Activated CD8-positive, alpha-beta T cell treated with anti-CD3 and anti-CD28 coated beads for 36 hours (primary cell): ENCODE measurements at places on chromosomes 13 and 19. TPM values are rescaled to one million over a fixed set of nuclear protein-coding genes. Genes with fewer than 3 reads are reported as not detected.

- DNase-seq, result peak; percentile 70
- H3K4me1 ChIP-seq, result peaks cover 11% of the 10 kb centered on the region
- no peak overlapping the region for H3K27ac ChIP-seq
- H3K4me3 ChIP-seq, result no peak overlapping the region
- peaks cover 36% of the 10 kb centered on the region for H3K27me3 ChIP-seq
Observed at GRCh38 chr19:45591004-45591637, 6.5 kb upstream of the OPA3 start.

- no peaks in the 10 kb centered on the region for H3K27me3 ChIP-seq
- no peak overlapping the region for H3K4me3 ChIP-seq
- no peak for DNase-seq
- H3K36me3 ChIP-seq, result no peaks in the 10 kb centered on the region
- no peaks in the 10 kb centered on the region for H3K4me1 ChIP-seq
Observed at GRCh38 chr13:109331011-109331433, 455.4 kb downstream of the IRS2 start.

The PAN3 gene
- total RNA-seq, result 30.9 TPM

The CRB3 gene
- 0.70 TPM for total RNA-seq

The ICAM5 gene
- total RNA-seq, result 5.3 TPM

The PPM1N gene
- total RNA-seq, result 4.2 TPM

- no peak overlapping the region for H3K4me3 ChIP-seq
- H3K27ac ChIP-seq, result no peak overlapping the region
- no peaks in the 10 kb centered on the region for H3K4me1 ChIP-seq
- no peaks in the 10 kb centered on the region for H3K36me3 ChIP-seq
- no peaks in the 10 kb centered on the region for H3K27me3 ChIP-seq
Observed at GRCh38 chr13:46487748-46488147, 65.2 kb upstream of the LRCH1 start.

DNA sequence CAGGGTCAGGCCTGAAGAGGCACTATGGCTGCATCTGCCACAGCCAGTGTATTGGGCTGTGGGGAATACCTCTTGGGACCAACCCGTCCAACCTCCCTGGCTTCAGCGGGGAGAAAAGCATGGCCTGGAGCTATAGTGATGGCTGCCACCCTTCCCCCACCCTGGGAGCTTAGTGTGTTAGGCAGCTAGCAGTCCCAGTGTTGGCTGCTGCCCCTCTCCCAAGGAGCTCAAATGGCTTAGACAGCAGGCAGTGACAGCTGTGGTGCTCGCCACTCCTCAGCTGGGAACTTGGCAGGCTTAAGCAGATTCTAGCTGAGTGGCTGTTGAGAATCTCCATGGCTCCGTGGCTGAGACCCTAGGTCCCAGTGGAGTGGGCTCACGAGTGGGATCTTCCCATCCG, 19.7 kb downstream of the ACOD1 start:
- peaks cover 3% of the 10 kb centered on the region for H3K4me1 ChIP-seq
- H3K36me3 ChIP-seq, result no peaks in the 10 kb centered on the region
- peaks cover 17% of the 10 kb centered on the region for H3K27me3 ChIP-seq
- no peak overlapping the region for H3K4me3 ChIP-seq
- no peak for DNase-seq

DNA sequence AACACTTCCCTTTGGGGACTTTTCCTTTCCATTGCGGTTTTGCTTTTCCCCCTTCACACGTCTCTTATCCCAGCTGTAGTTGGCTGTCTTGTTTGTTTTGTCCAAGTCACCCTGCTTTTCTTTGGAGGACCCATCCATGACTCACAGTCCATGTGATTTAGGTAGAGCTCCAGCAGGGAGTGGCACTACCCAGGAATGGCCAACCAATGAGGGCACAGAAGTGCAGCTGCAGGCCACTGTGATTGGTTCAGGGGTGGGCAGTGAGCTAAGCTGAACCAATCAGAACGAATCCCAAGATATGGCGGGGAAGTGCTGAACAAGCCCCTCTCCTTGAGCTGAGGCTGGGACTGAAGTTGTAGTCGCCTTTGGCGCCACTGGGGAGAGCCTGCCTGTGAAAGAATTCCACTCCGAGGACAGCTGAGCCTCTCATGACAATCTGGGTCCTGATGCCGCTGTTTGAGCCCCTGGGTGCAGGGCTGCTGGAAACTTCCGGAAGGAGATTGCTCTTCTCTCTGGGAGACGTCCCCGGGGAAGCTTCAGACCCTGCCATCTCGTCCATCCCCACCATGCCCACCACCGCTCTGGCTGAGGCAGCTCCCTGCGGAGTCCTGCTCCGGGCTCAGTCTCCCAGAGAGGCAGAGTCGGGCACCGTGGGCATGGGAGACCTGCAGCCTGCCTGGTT, 62.9 kb upstream of the URI1 start:
- peaks cover 3% of the 10 kb centered on the region for H3K4me1 ChIP-seq
- H3K27ac ChIP-seq, result no peak overlapping the region
- H3K27me3 ChIP-seq, result peaks cover 8% of the 10 kb centered on the region

- no peak overlapping the region for H3K4me3 ChIP-seq
- H3K4me1 ChIP-seq, result no peaks in the 10 kb centered on the region
- no peaks in the 10 kb centered on the region for H3K27me3 ChIP-seq
- no peak overlapping the region for H3K27ac ChIP-seq
Observed at GRCh38 chr13:37277435-37278144, 172.1 kb upstream of the CSNK1A1L start.

GRCh38 chr13:70817576-70817975, 709.3 kb upstream of the KLHL1 start:
- no peak overlapping the region for H3K4me3 ChIP-seq
- no peaks in the 10 kb centered on the region for H3K36me3 ChIP-seq
- H3K27me3 ChIP-seq, result no peaks in the 10 kb centered on the region
- H3K4me1 ChIP-seq, result no peaks in the 10 kb centered on the region

The UPK1A gene
- total RNA-seq, result 2.2 TPM

The PPP1R15A gene
- 77.8 TPM for total RNA-seq

DNA sequence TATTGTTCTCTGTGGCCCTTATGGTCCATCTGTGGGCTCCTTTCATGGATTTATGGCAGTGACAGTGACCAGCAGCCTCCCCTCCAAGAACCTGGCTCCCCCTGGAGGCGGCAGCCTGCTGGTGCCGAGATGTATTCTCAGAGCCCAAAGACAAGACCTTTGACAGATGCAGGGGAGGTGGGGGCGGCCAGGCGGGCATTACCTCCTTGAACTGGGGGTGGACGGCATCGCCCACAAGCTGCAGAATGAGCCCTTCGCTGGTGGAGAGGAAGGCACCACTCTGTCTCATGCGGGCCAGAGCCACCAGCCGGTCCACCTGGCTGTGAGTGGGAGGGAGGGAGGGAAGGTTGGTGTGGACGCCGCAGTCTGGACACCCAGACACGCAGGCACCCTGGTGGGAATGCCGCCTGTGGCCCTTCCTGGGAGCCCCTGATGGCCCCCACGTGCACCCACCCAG, 6.6 kb downstream of the ISOC2 start:
- DNase-seq, result peak; percentile 67
- no peak overlapping the region for H3K27ac ChIP-seq
- peaks cover 10% of the 10 kb centered on the region for H3K4me1 ChIP-seq
- H3K27me3 ChIP-seq, result peaks cover 24% of the 10 kb centered on the region
- H3K4me3 ChIP-seq, result no peak overlapping the region

DNA sequence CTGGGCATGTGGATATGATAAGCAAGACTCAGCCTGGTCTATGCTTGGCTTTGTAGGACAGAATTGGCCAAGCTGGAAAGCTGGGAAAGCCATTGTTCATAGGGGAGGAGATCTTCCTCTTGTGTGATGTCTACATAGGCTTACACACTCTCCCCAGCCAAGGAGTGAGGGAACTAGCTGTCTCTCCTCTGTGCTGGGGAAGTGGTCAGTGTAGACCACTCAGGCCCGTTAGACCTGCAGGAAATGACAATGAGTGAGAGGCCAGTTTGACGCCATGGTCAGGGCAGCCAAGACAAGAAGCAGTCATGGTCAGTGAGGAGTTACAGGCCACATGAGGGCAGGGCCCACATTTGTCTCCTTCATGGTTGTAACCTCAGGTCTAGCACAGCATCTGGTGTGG, 159.1 kb upstream of the KL start:
- no peak overlapping the region for H3K4me3 ChIP-seq
- H3K4me1 ChIP-seq, result no peaks in the 10 kb centered on the region

The ZGLP1 gene
- total RNA-seq, result 3.2 TPM

DNA sequence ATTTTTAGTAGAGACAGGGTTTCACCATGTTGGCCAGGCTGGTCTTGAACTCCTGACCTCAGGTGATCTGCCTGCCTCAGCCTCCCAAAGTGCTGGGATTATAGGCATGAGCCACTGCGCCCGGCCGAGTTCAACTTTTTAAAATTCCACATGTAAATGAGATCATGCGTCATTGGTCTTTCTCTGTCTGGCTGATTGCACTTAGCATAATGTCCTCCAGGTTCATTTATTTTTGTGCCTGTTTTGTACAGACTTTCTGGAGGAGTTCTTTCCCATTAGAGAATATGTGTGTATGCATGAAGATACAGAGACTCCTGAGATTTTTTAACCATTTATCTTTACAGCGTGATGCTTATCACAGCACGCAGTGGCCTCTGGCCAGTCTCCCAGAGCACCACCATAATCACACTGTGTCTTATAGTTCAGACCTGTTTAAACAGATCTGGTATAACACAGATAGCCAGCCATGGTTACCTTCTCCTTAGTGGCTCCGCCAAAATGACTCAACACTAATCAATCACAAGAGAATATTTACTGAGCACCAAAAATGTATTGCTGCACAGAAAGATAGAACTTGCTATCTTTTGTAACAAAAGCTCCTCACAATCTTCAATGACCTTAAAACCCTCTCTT, 11.4 kb upstream of the STARD13 start:
- H3K36me3 ChIP-seq, result no peaks in the 10 kb centered on the region
- H3K4me1 ChIP-seq, result no peaks in the 10 kb centered on the region
- no peak overlapping the region for H3K4me3 ChIP-seq
- no peak overlapping the region for H3K27ac ChIP-seq

The C13orf42 gene
- not detected for total RNA-seq

The ATP8A2 gene
- 0.94 TPM for total RNA-seq

DNA sequence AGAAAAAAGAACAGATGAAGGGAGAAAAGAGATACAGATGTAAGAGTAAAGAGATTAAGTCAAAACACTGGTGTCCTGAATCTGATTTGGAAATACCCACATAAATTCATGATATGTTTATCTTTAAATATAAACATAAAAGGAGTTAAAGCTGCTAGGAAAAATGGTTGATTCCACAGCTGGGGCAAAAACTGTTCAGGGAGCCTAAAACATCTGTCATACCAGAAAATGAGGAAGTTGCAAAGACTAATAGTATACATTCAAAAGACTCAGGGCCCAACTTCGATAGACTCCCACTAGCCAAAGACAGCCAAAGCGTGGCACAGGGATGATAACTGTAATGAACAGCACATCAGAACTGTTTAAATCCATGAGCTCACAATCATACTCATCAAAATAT, 62.0 kb downstream of the ABCC4 start:
- no peak overlapping the region for H3K27ac ChIP-seq
- H3K27me3 ChIP-seq, result no peaks in the 10 kb centered on the region
- no peak overlapping the region for H3K4me3 ChIP-seq

DNA sequence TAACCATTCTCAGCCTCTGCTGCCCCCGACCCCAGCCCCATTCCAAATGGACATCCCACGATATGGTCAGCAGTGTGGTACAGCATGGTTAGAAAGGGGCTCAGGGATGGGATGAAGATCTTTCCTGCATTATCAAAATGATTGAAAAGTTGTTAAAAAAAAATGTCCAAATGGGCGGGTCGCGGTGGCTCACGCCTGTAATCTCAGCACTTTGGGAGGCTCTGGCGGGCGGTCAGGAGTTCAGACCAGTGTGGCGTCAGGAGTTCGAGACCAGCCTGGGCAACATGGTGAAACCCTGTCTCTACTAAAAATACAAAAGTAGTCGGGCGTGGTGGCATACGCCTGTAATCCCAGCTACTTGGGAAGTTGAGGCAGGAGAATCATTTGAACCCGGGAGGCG, 54.3 kb upstream of the ZNF254 start:
- H3K4me3 ChIP-seq, result peak overlapping the region; percentile 99
- H3K27me3 ChIP-seq, result no peaks in the 10 kb centered on the region
- H3K27ac ChIP-seq, result peak overlapping the region; percentile 98
- H3K4me1 ChIP-seq, result peaks cover 38% of the 10 kb centered on the region

DNA sequence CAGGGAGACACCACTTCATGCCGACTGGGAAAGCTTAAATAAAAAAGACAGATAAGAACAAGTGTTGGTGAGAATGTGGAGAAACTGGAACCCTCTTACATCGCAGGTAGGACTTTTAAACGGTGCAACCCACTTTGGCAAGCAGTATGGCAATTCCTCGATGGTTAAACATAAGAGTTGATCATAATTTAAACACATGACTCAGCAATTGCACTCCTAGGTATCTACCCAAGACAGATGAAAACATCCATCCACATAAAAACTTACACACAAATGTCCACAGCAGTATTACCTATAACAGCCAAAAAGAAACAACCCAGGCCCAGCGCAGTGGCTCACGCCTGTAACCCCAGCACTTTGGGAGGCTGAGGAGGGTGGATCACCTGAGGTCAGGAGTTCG, 21.9 kb downstream of the FLT1 start:
- no peaks in the 10 kb centered on the region for H3K36me3 ChIP-seq
- no peak for DNase-seq
- no peak overlapping the region for H3K27ac ChIP-seq

DNA sequence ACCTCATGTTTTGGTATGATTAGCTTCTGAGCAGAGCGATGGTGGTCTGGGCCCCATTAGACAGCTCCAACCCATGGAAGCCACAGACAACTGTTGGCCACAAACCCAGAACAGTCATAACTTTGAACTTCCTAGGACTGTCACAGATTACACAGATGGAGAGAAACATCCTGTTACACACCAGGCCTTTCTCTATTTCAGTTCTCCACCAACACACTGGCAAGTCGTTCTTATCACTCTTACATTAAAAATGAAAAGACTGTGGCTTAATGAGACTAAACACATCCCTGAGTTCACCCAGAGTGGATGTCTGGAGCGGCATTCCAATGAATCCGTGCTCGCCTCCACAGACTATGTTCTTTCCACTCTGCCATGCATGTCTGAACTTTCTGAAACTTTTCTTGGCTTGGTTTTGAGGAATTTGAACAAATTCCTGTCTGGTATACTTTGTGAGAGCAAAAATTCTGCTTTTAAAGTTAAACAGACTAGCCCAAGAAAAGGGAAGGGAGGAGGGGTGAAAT, 109.1 kb downstream of the NALCN start:
- DNase-seq, result no peak
- H3K27me3 ChIP-seq, result peaks cover 2% of the 10 kb centered on the region
- no peaks in the 10 kb centered on the region for H3K4me1 ChIP-seq
- H3K36me3 ChIP-seq, result no peaks in the 10 kb centered on the region
